ENCODE measurements at places on chromosomes 7 and 10. TPM values are rescaled to one million over a fixed set of nuclear protein-coding genes. Genes with fewer than 3 reads are reported as not detected.
A peak's percentile ranks its signal among the peaks of the same experiment; 100 is the strongest.

- no peaks in the 10 kb centered on the region for H3K36me3 ChIP-seq
- no peak for DNase-seq
- H3K27me3 ChIP-seq, result no peaks in the 10 kb centered on the region
- peak overlapping the region; percentile 81 for H3K27ac ChIP-seq
- H3K4me3 ChIP-seq, result no peak overlapping the region
These were observed 116.4 kb downstream of the SORBS1 start for GRCh38 chr10:95444792-95445191.

DNA sequence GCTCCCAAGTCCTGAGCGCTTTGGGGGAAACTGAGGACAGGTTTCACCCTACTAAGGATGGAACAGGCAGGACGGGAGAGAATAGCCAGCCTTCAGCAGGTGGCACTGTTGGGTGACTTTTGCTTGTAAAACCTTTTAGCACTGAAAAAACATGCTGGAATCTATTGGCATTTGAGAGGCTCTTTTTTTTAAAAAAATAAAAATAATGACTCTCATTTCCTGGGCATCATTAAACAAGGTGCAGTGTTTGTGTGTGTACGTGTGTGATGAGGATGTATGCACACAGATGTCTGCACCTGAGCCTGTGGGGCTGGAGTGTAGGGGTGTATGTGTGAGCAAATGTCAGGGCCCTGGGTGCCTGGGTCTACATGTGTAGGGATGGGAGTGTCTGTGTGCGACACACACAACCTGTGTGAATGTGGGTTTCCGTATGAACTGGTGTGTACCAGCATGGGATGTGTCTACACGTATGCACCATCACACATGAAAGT lies 177.9 kb downstream of the RPS24 start:
- H3K27me3 ChIP-seq, result peaks cover 4% of the 10 kb centered on the region

- H3K36me3 ChIP-seq, result no peaks in the 10 kb centered on the region
- no peak for DNase-seq
- H3K27ac ChIP-seq, result no peak overlapping the region
- H3K4me1 ChIP-seq, result no peaks in the 10 kb centered on the region
- no peak overlapping the region for H3K4me3 ChIP-seq
These were observed 13.4 kb upstream of the WDFY4 start for GRCh38 chr10:48670978-48671913.

DNA sequence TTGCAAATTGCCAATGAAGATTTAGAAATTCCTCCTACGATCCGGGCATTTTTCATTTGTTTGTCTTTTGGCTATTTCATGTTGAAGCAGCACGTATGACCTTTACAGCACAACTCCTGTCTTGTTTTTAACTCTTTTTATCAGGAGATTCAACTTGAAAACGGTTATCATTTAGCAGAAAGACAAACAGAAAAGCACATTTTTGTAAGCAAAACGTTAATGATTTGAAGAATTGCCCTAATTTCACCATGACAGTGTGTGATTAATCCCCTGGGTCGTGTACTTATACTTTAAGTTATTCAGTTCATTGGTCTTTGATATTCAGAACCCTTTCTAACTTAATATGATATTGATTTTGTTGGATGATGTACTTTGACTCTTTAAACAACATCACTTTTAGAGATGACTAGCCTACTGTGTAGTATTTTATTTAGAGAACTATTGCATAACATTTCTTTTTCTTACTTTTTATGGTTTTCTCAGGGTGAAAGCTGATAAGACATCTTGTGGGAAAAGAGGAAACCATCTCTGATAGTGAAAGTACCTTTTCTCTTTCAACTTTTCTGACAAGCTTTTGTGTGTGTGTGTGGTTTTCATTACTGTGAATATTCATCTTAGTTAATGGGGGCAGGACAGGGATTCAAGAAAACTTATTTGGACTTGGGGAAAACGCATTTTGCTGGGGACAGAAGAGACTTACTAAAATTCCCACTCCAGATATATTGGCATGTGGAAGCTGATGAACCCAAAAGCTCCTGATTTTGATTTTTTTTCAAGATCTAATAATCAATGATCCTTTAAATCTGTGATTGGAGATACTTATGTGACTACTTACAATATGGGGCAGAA lies 8.1 kb downstream of the HHEX start:
- no peak overlapping the region for H3K4me3 ChIP-seq
- peak overlapping the region; percentile 97 for H3K27ac ChIP-seq
- no peaks in the 10 kb centered on the region for H3K27me3 ChIP-seq
- peaks cover 64% of the 10 kb centered on the region for H3K4me1 ChIP-seq

DNA sequence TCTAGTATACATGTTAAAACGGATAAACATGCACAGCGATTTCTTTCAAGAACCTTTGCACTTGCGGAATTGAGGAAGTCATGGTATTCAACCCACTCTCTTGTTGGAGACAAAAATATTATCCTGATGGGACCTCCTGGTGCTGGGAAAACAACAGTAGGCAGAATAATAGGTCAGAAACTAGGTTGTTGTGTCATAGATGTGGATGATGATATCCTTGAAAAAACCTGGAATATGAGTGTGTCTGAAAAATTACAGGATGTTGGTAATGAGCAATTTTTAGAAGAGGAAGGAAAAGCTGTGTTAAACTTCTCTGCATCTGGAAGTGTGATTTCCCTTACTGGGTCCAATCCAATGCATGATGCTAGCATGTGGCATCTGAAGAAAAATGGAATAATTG lies 6.9 kb downstream of the THNSL1 start:
- H3K36me3 ChIP-seq, result no peaks in the 10 kb centered on the region
- H3K4me3 ChIP-seq, result no peak overlapping the region
- peaks cover 10% of the 10 kb centered on the region for H3K4me1 ChIP-seq
- H3K27me3 ChIP-seq, result no peaks in the 10 kb centered on the region

EBLN1 gene
- total RNA-seq, result not detected

DYDC2 gene
- 2.0 TPM for total RNA-seq

FKBP9 gene
- total RNA-seq, result 20.3 TPM

UCMA gene
- total RNA-seq, result not detected

CCDC186 gene
- 11.6 TPM for total RNA-seq

ACSM6 gene
- not detected for total RNA-seq

All from liver (tissue), 10 donors.